ENCODE measurements at places on chromosomes 4 and X. TPM values are rescaled to one million over a fixed set of nuclear protein-coding genes. Genes with fewer than 3 reads are reported as not detected.
A peak's percentile ranks its signal among the peaks of the same experiment; 100 is the strongest.

DNA sequence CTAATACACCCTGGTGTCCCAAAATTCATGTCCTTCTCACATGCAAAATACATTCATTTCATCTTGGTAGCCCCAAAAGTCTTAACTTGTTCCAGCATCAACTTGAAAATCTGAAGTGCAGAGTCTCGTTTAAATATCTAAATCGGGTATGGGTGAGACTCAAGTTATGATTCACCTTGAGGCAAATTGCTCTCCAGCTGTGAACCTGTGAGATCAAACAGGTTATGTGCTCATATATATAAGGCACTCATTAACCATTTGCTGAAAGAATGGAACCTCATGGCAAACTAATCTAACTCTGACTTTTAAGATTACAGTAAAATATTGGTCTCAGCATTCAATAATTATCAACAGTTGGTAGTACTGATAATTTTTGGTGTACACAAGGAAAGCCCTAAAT, 55.5 kb downstream of the PDLIM5 start:
- DNase-seq: no peak

The SLC25A14 gene
- 11.1 TPM for total RNA-seq

DNA sequence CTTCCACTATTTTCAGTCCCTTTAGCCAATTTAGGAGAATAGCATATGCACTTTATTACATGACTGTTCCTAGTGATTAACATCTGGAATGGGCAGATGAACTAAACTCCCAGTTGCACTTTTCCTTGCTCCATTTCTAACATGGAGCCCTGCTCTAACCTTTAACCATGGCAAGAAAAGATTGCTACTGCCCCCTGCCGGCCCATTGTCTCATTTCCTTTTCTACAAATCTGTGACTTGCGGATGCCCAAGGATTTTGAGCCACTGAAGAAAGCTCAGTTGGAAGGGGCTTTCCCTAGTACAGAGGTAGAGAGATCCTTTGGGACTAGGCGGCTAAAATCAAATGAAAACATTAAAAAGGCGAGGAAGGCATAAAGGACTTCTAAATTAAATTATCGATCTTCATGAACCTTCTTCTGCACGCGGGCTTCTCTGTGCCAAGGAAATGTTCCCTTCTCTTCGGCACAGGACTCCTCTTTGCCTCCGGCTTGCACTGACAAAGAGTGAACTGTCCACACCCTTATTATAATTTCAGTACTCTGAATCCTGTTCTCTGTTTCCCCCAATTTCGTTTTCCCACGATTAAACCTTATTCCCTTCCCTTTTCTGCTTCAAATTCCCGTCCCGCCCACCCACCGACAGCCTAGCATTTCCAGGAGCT, 577 bp upstream of the GLRA2 start:
- no peak for DNase-seq

GRCh38 chr4:48429709-48430474, 53.3 kb upstream of the SLC10A4 start:
- DNase-seq: no peak

- no peak for DNase-seq
Measured at GRCh38 chr4:2127609-2128332, 68.6 kb downstream of the NAT8L start.

DNA sequence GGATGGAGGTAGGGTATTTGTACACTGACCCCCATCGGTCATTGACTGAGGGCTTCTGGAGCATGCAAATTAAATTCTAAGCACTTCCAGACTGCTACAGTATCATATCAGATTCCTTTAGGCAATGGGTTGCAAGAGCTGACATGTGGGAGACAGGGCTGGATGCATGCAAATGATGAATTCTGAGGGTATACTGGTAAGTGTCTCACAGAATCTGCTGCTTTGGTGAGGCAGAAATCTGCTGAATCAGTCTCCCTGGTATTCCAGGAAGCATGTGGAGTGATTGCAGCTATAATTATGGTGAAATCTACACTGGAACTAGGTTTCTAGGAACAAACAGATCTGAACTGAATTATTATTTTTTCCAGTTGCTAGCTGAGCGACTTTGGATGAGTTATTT, 684.9 kb upstream of the MAGEB2 start:
- no peak for DNase-seq

- no peak for DNase-seq
Measured at GRCh38 chr4:175252642-175253041, 334.5 kb downstream of the ADAM29 start.

- no peak for DNase-seq
Measured at GRCh38 chrX:47170861-47171692, 22.6 kb upstream of the UBA1 start.

The GAGE12F gene
- not detected for total RNA-seq

DNA sequence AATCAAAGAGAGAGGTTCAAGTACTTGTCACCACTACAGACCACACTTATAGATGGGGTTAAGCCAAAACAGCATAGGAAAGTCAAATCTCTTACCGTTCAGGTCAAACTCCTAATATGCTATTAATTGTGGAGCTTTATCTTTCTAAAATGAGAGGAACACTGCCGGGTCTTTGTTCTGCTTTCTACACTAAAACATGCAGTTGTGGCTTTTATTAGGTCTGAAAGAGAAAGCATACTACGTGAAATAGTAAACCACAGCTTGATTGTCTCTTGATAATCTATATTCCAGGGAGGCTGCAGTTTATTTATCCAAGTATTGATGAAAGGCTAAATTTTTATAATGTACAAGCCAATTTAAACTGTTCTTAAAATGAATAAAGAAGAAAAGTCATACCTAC, 12.3 kb upstream of the INPP4B start:
- DNase-seq: no peak

- DNase-seq: no peak
Measured at GRCh38 chr4:186765138-186765537, 41.5 kb upstream of the FAT1 start.

The GPRASP3 gene
- total RNA-seq: 3.6 TPM

- no peak for DNase-seq
Measured at GRCh38 chr4:24473309-24473721, 111.0 kb downstream of the DHX15 start.

GRCh38 chrX:40167850-40168479, 70.2 kb upstream of the BCOR start:
- no peak for DNase-seq

DNA sequence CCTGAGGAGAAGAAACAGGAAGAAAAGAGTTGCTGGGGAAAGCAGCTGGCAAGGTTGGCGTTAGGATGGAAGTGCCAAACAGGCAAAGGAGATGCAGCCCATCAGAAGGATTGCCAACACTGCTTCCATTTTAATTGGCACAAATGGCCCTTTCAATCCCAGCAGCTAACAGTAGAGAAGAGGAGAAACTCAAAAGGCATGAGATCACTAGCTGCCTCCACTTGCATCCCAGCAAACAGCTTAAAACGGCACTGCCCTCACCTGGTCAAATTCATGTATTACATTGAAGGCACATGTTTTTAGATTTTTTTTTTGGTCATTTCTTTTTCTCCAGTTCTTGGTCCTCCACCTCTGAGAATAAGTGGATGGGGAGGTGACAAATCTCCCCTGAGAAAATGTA, 14.9 kb upstream of the LOC101059915 start:
- peak; percentile 54 for DNase-seq

DNA sequence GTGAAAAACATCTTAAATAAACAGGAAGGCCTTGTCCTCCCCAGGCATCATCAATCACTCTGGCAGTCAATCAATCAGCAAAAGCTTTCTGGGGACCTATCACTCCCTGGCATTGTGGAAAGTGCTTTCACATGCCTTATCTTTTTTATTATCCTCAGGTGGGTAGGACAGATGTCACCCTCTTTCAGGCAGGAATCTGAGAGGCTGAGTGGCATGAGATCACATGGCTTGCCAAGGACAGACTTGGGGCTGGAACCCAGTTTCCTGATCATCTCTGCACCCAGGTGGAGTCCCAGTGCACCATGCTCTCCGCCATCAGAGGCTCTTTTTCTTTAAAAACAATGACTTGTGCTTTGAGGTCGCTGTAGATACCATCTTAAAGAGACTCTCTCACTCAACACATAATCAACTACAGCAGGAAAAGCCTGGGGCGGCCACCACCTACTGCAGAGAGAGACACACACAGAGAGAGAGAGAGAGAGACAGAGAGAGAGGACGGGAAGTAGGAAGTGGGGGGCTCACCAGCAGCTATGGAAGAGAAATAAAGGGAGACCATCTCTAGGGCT, 282.7 kb downstream of the PTTG2 start:
- DNase-seq: no peak
